ENCODE measurements at places on chromosomes 11 and 22.

DNA sequence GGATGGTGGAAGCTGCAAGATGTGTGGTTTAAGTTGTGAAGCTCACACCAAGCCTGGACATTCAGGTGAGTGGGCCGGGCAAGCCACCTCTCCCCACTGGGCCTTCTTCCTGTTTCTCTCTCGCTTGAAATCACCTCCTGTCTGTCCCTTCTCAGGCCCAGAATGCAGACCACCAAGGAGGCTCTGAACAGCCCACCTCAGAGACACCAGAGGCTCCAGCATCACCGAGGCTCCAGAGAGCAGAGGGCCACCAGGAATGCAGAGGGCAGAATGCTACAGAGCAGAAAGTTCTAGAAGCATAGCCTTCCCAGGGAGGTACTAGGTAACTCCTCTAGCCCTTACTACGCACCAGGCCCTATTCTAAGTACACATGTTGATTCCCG lies 14.8 kb upstream of the IL2RB start:
- no peak overlapping the region for H3K4me3 ChIP-seq

DNA sequence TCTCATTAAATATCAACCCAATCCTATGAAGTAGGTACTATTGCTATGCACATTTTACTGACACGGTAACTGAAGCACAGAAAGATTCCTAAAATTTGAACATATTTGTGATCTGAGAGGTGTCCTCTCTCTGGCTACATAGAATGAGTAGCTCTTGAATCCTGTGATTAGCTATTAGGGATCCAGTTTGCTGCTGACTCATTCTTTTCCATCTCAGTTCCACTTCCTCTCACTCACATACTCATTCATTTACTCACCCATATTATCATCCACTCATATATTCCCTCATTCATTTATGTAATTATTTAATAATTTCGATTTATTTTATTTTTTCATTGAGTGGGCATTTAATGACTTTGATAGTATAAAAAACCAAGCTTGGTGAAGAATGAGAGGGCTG lies 42.7 kb downstream of the OR5B17 start:
- DNase-seq = no peak
- H3K4me3 ChIP-seq = no peak overlapping the region
- H3K4me1 ChIP-seq = no peaks in the 10 kb centered on the region
- H3K36me3 ChIP-seq = no peaks in the 10 kb centered on the region
- no peaks in the 10 kb centered on the region for H3K27me3 ChIP-seq

- no peak overlapping the region for H3K4me3 ChIP-seq
- no peaks in the 10 kb centered on the region for H3K27me3 ChIP-seq
- H3K4me1 ChIP-seq = peaks cover 4% of the 10 kb centered on the region
- no peaks in the 10 kb centered on the region for H3K36me3 ChIP-seq
- H3K27ac ChIP-seq = no peak overlapping the region
These were observed 23.4 kb downstream of the KRTAP5-5 start for GRCh38 chr11:1652771-1653540.

- no peak for DNase-seq
- H3K36me3 ChIP-seq = no peaks in the 10 kb centered on the region
- H3K27me3 ChIP-seq = no peaks in the 10 kb centered on the region
- no peaks in the 10 kb centered on the region for H3K4me1 ChIP-seq
- H3K27ac ChIP-seq = no peak overlapping the region
- H3K4me3 ChIP-seq = no peak overlapping the region
These were observed 292.8 kb upstream of the SYN3 start for GRCh38 chr22:33350961-33351360.

DNA sequence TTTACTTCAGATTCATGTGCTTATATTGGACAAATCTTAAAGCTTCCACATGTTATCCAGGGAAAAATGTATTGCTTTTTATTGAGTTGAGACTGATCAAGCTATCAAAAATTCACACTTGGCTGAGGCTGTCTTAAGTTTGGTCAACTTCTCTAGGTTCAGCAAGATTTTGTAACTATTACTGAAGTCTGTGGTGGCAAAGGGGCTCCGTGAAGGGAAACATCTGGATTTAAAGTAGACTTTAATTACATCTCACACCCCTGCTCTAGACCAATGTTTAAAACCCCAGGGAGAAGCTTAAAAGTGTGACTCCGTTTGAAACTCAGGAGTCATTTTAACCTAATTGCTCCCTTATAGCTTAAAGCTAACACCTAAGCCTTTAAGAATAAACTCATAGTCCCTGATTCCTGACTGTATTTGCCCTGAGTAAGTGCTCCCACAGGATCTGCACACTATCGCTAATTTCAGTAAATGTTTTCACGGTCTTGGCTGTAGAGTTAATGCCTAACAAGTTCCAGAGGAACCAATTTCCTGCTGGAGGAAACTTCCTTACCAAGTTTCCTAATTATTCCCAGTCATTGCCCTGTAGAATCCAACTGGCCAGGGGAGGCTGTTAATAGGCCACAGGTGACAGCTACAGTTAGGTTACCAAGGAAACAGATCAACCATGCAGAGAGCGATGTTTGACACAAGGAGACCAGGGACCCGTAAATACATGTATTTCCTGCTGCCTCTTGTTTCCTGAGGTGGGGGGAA lies 40.5 kb downstream of the OR10A6 start:
- no peaks in the 10 kb centered on the region for H3K4me1 ChIP-seq
- no peak overlapping the region for H3K27ac ChIP-seq
- no peak overlapping the region for H3K4me3 ChIP-seq
- no peaks in the 10 kb centered on the region for H3K36me3 ChIP-seq
- no peaks in the 10 kb centered on the region for H3K27me3 ChIP-seq
- no peak for DNase-seq

GRCh38 chr11:66188580-66188979 lies 79.9 kb upstream of the RAB1B start:
- H3K4me3 ChIP-seq = no peak overlapping the region
- DNase-seq = no peak
- no peak overlapping the region for H3K27ac ChIP-seq
- peaks cover 3% of the 10 kb centered on the region for H3K4me1 ChIP-seq

DNA sequence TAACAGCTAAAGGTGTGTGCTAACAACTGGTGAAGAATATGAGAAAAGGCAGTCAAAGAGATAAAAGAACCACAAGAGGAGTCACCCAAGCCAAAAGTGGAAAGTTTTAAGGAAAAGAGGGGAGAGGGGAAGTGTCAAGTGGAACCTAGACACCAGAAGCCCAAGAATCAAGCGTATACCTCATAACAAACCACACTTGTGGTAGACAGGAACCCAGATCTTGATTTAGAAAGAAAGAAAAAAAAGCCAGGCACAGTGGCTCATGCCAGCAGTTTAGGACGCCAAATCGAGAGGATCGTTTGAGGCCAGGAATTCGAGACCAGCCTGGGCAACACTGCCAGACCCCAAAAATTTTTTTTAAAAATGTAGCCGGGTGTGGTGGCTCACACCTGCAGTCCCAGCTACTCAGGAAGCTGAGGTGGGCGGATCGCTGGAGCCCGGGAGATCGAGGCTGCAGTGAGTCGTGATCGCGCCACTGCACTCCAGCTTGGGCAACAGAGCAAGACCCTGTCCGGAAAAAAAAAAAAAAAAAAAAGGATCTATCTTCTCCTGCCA lies 877 bp downstream of the SLC25A17 start:
- DNase-seq = no peak
- peaks cover 10% of the 10 kb centered on the region for H3K4me1 ChIP-seq
- peak overlapping the region; percentile 75 for H3K4me3 ChIP-seq
- no peaks in the 10 kb centered on the region for H3K27me3 ChIP-seq
- peak overlapping the region; percentile 85 for H3K27ac ChIP-seq

DNA sequence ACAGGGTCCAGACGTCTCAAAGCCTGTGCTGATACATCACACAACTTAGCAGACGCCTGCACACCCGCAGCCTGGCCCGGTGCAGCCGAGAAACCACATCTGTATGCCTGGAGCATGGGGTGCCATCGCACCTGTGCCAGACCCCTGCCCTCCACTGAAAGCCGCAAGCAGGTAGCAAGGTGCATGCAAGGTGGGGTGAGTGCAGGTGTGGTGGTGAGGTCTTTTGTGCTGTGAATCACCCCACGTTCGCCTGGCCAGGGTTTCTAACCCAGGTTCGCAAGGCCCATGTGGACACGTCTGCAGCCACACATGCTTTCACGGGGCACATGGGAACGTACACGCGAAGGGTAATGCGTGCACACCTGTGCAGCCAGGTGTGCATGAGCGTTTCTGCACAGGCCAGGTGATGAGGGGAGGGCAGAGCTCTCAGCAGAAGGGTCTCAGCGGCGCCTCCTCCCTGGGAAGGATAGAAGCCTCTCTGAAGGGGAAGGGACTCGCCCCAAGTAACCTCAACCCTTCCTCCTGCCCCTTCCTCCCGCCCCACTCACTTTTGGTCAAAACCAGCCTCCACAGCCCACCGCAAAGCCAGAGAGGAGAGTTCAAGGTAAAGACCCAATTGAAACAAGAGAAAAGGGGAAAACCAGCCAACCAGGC lies 19.5 kb downstream of the CBX7 start:
- H3K27me3 ChIP-seq = no peaks in the 10 kb centered on the region
- DNase-seq = no peak
- H3K27ac ChIP-seq = no peak overlapping the region
- peaks cover 44% of the 10 kb centered on the region for H3K36me3 ChIP-seq

DNA sequence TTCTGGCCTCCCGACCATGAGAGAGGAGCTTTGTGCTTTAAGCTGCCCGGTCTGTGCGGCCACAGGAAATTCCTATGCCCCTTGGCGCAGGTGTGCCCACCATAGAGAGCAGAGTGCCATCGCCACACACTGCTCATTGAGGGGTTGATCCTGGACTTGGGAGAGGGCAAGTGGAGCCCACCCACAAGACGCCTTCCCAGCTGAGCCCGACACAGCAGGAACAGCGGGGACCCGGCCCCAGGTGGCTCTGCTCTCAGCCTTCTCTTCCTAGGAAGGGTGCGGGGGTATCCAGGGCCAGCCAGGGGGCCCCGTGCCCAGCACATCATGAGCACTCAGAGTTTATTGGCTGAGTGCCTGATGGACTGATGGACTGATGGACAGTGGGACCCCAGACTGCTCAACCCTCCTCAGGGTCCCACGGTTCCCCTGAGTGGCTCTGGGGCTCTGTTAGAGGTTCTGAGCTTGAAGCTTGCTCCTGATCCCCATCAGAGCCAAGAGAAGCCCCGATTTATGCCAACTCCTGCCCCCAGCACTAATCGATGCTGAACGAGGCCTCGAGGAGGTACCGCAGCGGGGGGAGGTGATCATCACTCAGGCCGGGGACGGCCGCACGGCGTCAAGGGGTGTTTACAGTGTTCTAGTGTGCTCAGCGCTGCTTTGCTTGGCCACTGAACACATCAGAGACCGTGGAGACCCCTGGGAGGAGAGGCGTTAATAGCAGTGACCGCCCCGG lies 13.5 kb upstream of the MRGPRD start:
- no peaks in the 10 kb centered on the region for H3K36me3 ChIP-seq
- no peaks in the 10 kb centered on the region for H3K27me3 ChIP-seq
- H3K27ac ChIP-seq = no peak overlapping the region
- H3K4me3 ChIP-seq = no peak overlapping the region
- DNase-seq = no peak

DNA sequence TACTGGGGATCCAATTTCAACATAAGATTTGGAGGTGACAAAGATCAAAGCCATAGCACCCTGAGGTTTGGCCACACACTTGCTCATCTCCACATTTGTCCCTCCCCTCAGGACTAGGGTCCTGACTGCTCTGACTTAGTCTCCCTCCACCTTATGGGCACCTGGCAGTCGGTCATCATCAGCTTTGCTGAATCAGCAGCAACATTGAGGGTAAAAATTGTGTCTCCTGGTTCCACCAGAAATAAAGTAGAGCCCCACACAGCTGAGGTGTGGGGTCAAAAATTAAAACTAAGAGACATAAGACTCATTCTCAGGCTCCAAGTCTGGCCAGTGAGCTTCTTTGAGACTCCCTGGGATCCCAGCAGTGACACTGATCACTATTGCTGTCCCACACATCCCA lies 56.2 kb downstream of the GGTLC2 start:
- DNase-seq = no peak
- H3K4me1 ChIP-seq = no peaks in the 10 kb centered on the region
- H3K36me3 ChIP-seq = no peaks in the 10 kb centered on the region
- H3K4me3 ChIP-seq = no peak overlapping the region
- no peak overlapping the region for H3K27ac ChIP-seq
- H3K27me3 ChIP-seq = peaks cover 4% of the 10 kb centered on the region

GRCh38 chr22:43819931-43820640 lies 8.0 kb upstream of the EFCAB6 start:
- H3K4me1 ChIP-seq = no peaks in the 10 kb centered on the region
- no peaks in the 10 kb centered on the region for H3K27me3 ChIP-seq
- H3K36me3 ChIP-seq = no peaks in the 10 kb centered on the region
- no peak overlapping the region for H3K4me3 ChIP-seq

DNA sequence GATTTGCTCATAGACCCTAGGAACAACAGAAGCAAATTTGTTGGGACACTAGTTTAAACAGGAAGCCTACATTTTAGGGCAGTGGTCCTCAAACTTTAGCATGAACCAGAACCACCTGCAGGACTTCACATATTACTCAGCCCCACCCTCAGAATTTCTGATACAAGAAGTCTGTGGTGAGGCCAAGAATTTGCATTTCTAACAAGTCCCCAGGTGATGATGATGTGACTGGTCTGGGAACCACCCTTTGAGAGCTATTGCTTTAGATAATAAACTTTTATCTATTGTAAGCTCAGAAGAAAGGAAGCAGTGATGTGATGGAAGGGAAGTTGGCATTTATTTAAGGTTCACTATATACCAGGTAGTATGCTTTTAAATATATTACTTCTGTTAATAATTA lies 194.0 kb downstream of the FAM181B start:
- H3K4me1 ChIP-seq = no peaks in the 10 kb centered on the region
- H3K36me3 ChIP-seq = no peaks in the 10 kb centered on the region
- no peak overlapping the region for H3K27ac ChIP-seq
- no peak overlapping the region for H3K4me3 ChIP-seq
- no peak for DNase-seq

GRCh38 chr11:63619967-63620366 lies 5.7 kb upstream of the PLAAT3 start:
- no peaks in the 10 kb centered on the region for H3K4me1 ChIP-seq
- no peak for DNase-seq
- no peaks in the 10 kb centered on the region for H3K27me3 ChIP-seq
- no peaks in the 10 kb centered on the region for H3K36me3 ChIP-seq
- no peak overlapping the region for H3K4me3 ChIP-seq

GRCh38 chr11:40602866-40603552 lies 856.4 kb downstream of the LRRC4C start:
- no peak overlapping the region for H3K27ac ChIP-seq
- H3K4me3 ChIP-seq = no peak overlapping the region
- no peaks in the 10 kb centered on the region for H3K36me3 ChIP-seq
- no peak for DNase-seq
- no peaks in the 10 kb centered on the region for H3K4me1 ChIP-seq
- no peaks in the 10 kb centered on the region for H3K27me3 ChIP-seq

- peak overlapping the region; percentile 84 for H3K27ac ChIP-seq
- H3K4me1 ChIP-seq = peaks cover 65% of the 10 kb centered on the region
- peak overlapping the region; percentile 81 for H3K4me3 ChIP-seq
- DNase-seq = no peak
- no peaks in the 10 kb centered on the region for H3K36me3 ChIP-seq
These were observed 3.6 kb upstream of the CCND1 start for GRCh38 chr11:69637198-69637940.

All from esophagus squamous epithelium (tissue), 5 donors.